ENCODE measurements at places on chromosomes 7 and 10.

DNA sequence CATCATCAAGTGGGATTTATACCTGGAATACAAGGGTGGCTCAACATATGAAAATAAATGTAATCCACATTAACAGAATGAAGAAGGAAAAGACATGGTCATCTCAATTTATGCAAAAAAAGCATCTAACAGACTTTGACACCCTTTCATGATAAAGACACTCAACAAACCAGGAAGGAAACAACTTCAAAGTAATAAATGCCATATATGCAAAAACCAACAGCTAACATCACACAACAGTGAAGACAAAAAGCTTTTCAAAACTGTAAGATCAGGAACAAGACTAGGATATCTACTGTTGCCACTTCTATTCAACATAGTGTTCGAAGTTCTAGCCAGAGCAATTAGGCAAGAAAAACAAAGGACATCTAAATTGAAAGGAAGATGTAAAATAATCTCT, 22.9 kb downstream of the TNPO3 start:
- DNase-seq, result no peak

DNA sequence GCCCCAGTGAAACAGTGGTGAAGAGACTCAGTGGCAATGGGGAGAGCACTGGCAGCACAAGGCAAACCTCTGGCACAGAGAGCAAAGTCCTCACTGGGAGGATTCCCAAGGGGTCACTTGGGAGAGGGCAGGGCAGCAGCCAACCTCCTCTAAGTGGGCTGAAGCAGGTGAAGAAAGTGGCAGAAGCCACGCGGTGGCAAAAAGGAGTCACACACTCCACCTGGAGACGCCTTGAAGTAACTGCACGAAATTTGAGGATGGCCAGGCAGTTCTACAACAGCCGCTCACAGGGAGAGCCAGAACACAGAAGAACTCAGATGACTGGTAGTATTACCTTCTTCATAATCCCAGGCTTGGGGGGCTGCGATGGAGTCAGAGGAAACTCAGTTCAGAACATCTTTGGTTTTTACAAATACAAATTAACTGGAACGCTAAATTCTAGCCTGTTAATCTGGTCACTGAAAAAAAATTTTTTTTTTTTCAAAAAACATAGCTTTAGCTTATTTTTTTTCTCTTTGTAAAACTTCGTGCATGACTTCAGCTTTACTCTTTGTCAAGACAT, 574 bp upstream of the IL6 start:
- no peak for DNase-seq

GRCh38 chr7:65731129-65731528, 141.7 kb upstream of the VKORC1L1 start:
- DNase-seq, result no peak

DNA sequence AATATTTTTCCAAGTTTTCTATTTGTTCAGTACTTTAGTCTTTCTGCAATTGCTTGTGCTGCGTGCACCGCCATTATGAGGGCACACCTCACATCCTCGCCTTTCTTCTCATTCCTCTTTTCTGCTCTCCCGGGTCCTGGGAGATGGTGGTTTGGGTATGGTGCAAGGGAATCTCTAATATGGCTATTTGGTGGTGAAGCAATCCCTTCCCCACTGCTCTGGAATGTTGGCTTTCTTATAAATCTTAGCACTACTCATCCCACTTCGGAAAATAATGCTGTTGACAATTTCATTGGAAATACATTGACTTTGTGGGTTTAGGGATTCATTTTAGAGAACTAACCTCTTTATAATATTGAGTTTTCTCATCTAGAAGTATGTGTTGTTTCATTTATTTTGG, 1.9 kb upstream of the GCK start:
- DNase-seq, result no peak

DNA sequence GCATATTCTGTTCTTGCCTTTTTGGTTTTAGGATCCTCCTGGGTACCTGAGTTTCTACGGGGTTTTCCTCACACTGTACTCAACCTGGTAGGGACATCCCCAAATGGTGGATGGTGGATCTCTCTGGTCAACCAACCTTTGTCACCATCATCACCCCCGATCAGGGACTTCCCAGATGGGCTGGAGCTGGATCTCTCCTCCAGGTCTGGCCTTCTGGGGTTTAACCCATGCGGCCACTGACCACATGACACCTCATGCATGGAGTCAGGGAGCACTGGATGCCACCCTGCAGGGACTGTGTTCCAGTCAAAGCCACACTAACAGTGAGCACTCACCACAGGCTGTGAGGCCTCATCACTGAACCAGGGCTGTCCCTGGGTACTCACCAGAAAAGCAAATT, 80.0 kb downstream of the CELF2 start:
- no peak for DNase-seq

GRCh38 chr7:124124201-124124600, 91.3 kb upstream of the TMEM229A start:
- DNase-seq, result no peak

- no peak for DNase-seq
Measured at GRCh38 chr10:105509517-105509916, 868.4 kb downstream of the SORCS3 start.

GRCh38 chr10:49762566-49762877, 399 bp upstream of the OGDHL start:
- DNase-seq, result no peak

DNA sequence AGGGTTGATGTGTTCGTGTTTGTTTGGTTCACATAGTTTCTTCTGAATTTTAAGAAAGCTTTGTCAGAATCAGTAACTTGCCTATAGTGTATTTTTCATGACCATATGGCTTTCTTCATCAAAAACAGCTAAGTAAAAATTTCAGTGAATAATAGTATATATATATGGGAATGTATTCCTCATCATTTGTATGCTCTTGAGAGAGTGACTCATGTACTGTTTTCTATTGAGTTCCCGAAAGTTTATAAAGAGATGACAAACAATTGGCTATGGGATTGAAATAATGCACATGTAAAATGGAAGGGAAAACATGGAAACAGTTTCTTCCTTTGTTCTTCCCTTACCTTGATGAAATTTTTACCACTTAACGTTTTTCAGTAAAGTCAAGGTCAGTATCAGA, 56.4 kb downstream of the KAT6B start:
- DNase-seq, result no peak

- DNase-seq, result no peak
Measured at GRCh38 chr10:31186225-31187000, 132.6 kb upstream of the ZEB1 start.

- DNase-seq, result no peak
Measured at GRCh38 chr7:100568176-100568895, 5.4 kb downstream of the SAP25 start.

- peak; percentile 43 for DNase-seq
Measured at GRCh38 chr10:44316187-44316921, 68.5 kb downstream of the CXCL12 start.

GRCh38 chr7:84202855-84203254, 8.3 kb upstream of the SEMA3A start:
- no peak for DNase-seq

DNA sequence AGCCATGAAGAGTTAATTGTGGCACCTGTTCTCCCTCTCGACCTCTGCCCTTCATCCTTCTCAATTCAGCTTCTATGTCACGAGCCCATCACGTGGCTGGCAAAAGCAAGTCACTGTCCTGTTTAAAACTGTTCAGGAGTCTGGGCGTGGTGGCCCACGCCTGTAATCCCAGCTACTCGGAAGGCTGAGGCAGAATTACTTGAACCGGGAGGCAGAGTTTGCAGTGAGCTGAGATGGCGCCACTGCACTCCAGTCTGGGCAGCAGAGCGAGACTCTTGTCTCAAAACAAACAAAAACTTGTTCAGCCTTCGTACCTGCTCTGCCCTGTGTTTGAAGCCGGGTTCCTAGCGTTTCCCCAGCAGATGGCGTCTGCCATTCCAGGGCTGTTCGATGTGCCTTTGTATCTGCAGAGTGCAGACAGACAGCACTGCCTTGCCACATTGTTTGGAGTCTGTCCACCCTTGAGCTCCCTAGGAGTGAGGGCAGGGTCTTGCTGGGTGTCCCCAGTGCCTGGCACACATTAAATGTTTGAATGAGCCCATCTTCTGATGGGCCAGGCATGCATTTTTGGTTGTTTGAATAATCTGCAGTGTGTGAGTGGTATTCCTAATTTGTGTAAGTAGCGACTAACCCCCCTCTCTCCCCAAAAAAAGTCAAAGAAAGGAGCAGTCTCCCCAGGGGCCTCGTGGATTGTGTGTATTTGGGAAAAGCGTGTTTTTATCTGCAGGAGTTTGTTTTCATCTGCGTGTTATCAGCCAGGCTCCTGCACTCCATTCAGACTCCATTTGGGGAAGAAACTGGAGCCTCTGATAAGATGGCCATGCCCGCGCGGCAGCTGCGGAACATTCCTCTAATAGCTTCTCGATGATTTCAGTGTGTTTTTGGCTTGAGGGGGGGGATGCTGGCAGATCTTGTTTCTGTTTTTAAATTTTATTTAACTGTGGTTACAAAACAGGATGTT, 61.2 kb downstream of the DNAJB6 start:
- DNase-seq, result no peak

- DNase-seq, result no peak
Measured at GRCh38 chr7:16743236-16743635, 10.3 kb upstream of the TSPAN13 start.

GRCh38 chr7:108735814-108736213, 166.1 kb downstream of the DNAJB9 start:
- DNase-seq, result no peak

DNA sequence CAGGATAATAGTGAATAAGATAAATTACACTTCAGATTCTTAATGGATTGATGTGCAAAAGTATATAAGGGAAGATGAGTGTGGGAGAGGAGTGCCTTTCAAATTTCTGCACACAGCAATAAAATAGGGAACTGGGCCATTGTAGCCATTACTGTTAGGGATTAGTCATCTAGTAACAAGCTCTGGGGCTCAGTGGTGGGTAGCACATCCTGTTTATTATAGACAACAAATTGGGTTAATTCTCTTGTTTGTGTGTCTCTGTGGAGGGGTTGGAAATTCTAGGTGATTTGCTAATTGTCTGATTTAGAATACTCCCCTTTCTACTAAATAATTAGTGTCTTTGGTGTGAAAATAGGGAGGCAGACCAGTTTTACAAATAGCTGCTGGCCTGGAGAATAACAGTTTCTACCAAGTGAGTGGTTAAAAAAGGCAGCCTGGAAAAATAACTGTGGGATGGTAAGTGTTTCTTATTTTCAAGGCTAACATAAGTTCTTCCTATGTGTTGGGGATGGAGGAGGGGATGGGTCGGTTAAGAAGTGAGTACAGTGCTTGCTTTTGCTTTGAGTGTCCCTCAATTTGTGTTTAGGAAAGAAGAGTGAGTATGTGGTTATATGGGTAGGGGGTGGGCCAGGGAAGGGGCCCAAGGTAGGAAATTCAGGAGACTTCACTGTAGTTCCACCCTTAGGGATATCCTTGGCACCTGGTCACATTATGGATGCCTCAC, 43.3 kb upstream of the TMEM248 start:
- no peak for DNase-seq

- DNase-seq, result no peak
Measured at GRCh38 chr10:26310361-26310760, 93.8 kb downstream of the GAD2 start.

GRCh38 chr10:109591601-109592000, 331.7 kb downstream of the XPNPEP1 start:
- DNase-seq, result no peak

DNA sequence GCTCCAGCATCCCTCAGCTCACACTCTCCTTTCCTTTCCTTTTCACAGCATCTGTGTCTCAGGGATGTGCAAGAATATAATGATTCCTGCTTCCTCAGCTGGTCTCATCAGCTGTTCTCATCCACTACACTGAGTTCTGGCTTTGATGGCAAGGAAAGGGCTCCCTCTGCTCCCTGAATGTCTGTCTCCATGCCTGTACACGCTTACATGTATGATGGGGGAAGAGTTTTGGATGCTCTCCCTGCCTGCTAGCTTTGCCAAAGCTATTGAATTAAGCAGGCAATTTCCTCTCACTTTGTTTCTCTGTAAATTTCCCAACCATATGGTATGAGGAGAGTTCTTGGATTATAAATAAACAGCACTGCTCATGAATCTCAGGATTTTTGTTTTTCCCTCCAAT, 254.5 kb downstream of the SORCS3 start:
- no peak for DNase-seq

DNA sequence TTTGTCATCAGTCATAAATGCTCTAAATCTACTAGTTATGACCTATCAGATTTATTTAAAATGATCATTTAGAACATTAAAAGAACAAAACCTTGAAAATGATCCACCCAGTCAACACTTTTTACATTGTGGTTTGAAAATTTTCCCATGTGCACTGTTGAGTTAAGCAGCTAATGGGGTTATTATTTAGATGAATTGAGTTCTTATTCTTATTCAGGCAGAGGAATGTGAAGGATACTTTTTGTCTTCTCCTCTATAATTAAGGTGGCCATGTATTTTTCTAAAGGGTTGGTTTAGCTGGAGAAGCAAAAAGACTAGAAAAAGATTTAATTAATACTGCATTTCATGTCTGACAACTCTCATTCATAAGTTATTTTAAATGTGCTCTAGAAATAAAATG, 74.9 kb upstream of the FEZF1 start:
- DNase-seq, result no peak

GRCh38 chr7:90488220-90488619, 18.8 kb downstream of the PTTG1IP2 start:
- no peak for DNase-seq

DNA sequence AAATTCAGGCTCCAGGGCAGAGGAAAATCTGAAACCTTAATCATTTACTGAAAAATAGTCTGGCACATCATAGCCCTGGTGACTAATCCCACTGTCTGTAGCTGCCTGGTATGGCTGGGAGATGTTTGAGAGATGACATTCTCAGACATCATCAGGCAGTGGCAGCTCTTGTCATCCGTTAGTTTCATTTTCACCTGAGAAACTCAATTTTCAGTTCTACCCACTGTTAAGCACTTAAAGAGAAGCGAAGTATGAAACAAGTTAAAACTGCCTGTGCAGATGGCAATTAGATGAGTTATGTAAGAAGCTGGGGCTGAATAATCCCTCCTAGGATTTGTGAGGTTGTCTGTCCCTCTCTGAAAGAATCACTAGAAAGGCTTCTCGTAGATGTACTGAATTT, 150.2 kb downstream of the NSUN6 start:
- no peak for DNase-seq

GRCh38 chr7:130379019-130379418, 1.3 kb upstream of the CPA1 start:
- no peak for DNase-seq

- DNase-seq, result no peak
Measured at GRCh38 chr7:18624459-18624858, 128.9 kb downstream of the HDAC9 start.

- no peak for DNase-seq
Measured at GRCh38 chr10:90213346-90213745, 512.0 kb downstream of the KIF20B start.

- DNase-seq, result no peak
Measured at GRCh38 chr7:69811476-69812308, 213.4 kb downstream of the AUTS2 start.
